ENCODE measurements at places on chromosomes 5 and 9.

DNA sequence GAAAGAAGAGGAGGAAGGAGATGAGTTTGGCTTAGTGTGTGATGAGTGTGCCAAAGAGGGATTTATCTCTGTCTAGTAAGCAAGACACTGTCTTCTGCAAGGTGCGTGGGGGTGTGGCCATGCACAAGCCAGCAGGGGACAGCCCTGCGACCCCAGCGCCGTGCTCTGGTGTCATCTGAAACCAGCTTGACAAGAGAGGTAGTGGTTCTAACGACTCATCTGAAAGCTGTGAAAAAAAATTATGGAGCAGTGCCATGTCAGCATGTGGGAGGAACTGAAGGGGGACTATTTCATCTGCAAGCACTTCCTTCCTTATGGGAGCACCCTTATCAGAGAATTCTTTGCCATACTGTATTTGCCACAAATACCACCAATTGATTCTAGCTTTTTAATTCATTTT, 398.6 kb downstream of the PSAT1 start:
- DNase-seq: no peak

DNA sequence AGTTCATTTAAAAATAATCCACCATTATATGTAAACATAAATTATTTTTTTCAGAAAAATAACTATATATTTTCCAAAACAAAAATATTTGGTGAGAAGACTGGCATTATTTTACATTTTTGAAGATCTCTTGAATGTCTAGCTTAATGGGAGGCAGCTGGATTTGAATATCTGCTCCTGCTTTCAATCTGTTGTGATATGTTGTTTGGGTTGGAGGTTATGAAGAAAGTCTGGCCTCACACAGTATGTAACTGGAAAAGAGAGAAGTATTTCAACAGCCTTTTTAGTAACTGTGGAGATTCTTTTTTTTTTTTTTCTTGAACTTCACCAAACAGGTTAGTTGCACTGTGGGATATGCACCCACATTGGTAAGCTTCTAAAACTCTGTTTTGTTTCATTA, 84.7 kb upstream of the SLIT3 start:
- no peak for DNase-seq

GRCh38 chr9:133405508-133406438, 12.0 kb downstream of the REXO4 start:
- DNase-seq: no peak

DNA sequence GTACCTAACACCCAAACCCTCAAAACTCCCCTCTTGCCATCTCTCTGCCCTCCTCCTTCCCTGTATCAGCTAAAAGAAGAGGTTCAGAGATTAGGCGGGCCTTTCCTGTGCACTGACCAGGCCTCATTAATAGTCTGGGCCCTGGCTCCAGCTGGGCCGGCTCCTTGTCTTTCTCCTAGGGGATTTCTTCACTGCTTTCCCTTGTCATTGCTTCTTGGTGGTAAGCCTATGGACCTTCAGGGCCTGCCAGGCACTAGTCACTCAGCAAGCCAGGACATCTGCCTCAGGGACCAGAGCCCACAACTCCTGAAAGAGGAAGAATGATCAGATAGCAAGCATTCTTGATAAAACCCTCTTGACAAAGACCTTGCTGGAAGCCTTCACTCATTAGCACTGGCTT, 50.9 kb downstream of the MRRF start:
- no peak for DNase-seq

DNA sequence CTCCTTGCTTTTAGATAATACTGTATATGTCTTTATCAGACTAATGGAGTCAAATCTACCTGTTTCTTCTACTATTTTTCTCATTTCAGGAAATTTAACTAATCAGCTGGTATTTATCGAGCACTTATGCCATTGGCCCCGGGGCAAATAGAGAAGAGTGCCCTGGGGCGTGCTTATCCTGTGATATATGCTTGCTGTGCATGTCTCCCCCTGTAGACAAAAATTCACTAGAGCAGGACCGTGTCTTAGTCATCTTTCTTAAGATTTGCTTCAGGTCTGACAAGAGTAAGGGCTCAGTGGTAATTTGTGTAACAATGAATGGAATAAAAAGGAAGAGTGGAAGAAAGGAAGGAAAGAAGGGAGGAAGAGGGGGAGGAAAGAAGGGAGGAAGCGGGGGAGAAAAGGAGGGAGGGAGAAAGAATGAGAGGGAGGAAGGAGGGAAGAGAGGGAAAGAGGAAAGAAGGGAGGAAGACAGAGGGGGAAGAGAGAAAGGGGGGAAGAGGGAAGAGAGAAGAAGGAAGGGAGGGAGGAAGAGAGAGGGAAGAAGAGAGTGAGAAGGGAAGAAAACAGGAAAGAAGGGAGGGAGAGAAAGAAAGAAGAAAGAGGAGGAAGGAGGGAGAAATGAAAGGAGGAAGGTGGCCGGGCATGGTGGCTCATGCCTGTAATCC, 295.7 kb upstream of the PANK3 start:
- no peak for DNase-seq

- DNase-seq: no peak
These were observed 28.5 kb upstream of the GOLGA1 start for GRCh38 chr9:124969401-124969800.

GRCh38 chr5:66113160-66113559, 30.9 kb upstream of the SREK1 start:
- DNase-seq: no peak

DNA sequence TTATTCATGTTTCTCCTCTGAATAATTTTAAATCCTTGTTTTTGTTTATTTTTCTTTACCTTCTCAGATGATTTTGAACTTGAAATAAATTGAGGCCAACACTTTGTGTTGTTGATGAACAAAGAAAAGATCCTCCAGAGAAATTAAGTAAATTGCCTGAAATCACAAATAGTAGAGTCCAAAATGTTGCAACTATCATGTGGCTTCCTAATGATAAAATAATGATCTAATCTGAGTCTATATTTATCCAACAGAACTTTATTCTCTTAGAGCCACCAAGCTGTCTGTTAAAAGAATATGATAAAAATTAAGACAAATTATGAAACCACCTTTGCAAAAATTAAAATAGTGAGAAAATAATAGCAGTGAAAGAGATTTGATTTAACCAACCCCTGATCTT, 132.2 kb upstream of the SPEF2 start:
- DNase-seq: no peak

DNA sequence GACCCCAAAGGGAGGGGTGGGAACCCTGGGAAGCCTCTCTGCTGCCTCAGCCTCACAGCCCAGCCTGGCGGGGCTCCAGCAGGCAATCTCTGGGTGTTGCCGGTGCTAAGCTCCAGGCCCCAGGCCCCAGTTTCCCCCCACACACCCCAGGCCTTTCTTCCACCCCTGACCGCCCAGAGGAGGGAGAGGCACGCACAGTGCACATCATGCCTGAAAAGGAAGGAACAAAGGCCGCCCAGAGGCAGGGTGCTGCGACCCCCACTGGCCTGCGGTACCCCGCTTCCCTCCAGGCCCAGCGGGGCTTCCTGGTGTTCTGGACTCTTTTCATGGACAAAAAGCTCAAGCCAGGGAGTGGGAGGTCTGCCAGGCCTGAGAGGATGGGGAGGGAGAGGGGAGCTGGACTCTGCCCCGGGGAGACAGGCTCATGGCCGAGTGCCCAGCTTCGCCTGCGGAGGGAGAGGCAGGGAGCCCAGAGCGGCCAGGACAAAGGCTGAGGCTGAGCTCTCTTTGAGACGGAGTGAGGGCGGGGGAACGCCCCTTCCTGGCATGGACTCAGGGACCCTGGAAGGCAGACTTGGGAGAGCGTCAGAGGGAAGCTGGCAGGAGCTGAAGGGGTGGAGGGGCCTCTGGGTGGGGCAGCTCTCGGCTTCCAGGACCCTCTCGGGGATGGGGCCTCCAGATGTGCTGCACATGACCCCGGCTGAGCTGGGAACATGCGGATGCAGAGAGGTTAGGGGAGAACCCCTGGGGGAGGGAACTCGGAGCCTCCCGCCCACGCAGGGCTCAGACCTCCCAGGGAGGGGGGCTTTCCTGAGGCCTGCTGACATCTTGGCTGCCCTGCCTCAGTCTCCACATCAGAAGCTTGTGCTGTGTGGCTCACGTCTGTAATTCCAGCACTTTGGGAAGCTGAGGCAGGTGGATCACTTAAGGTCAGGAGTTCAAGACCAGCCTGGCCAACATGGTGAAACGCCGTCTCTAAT, 1.8 kb upstream of the ENTPD2 start:
- no peak for DNase-seq

DNA sequence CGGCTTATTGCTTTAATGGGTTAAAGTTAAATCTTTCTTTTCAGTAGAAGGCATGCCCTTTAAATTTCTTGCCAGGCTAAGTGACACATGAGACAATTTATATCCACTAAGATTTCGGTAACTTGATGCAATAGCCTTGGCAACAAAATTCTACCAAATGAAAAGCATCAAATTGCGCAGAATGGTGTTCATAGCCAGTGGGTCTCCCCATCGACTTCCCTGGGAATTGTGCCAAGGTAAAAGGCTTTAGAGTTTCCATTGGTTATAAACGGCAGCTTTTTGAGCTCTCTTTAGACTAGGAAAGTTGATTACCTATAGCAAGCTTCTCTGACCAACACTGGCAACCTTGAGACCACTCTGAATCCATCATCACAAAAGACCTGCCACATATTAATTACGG, 358.4 kb downstream of the ARRDC3 start:
- no peak for DNase-seq

GRCh38 chr5:118466418-118466817, 521.9 kb downstream of the DTWD2 start:
- no peak for DNase-seq

DNA sequence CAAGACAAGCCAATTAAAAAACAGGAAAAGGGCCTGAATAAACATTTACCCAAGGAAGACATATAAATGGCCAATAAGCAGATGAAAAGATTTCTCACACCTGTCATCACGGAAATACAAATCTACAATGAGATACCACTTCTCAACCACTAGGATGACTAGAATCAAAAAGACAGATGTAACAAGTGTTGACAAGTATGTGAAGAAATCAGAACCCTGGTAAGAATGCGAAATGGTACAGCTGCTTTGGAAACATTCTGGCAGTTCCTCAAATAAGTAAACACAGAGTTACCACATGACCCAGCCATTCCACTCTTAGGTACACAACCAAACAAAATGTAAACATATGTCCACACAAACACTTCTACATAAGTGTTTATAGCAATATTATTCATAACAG, 32.5 kb downstream of the LEAP2 start:
- DNase-seq: no peak

DNA sequence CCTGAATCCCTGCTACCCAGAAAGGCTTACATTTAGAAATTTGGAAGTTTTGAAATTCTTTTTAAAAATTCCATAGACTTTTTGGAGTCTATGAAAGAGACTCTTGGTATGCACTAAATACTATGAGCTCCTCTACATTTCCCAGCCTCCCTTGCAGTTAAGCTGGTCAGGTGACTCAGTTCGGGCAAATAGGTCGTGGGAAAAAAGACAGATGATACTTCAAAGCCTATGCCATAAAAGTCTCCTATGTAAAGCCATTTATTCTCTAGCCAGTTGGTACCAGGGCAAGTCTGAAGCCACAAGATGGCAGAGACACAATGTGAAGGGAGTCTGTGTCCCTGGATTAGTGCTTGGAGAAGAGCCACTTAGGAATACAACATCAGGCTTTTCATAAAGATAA, 101.8 kb downstream of the BOD1 start:
- DNase-seq: no peak

- DNase-seq: no peak
These were observed 17.6 kb upstream of the SNX2 start for GRCh38 chr5:122757285-122757684.

- no peak for DNase-seq
These were observed 884 bp upstream of the GSN start for GRCh38 chr9:121266906-121267650.

- DNase-seq: no peak
These were observed 5.3 kb upstream of the GLRX start for GRCh38 chr5:95827892-95828246.

GRCh38 chr5:172769616-172770373, 1.2 kb downstream of the DUSP1 start:
- DNase-seq: no peak
